ENCODE measurements at places on chromosomes 6 and 20.

- no peak for DNase-seq
These were observed 2.2 kb downstream of the SLC13A3 start for GRCh38 chr20:46648903-46649649.

DNA sequence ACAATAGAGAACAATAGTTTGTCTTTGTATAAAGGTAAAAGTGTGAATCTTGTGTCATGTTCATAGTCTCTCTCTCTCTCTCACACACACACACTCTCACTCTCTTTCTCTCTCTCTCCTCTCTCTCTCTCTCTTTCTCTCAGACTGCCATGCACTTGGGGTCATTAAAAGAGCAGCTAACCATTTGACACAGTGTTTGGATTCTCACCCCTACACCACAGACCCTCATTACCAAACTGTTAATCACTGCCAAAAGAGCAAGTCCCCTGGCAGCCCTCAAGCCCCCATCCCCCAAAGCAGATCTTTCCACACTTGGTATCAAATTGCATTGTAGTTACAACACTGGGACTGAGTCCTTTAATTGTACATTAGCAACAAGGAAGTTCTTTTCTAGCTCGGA is 305.8 kb upstream of the RSPO3 start:
- DNase-seq, result no peak

GRCh38 chr6:108521616-108522107 is 39.1 kb upstream of the FOXO3 start:
- DNase-seq, result no peak

- DNase-seq, result peak; percentile 61
These were observed 3.5 kb upstream of the SNAI1 start for GRCh38 chr20:49979030-49979832.

DNA sequence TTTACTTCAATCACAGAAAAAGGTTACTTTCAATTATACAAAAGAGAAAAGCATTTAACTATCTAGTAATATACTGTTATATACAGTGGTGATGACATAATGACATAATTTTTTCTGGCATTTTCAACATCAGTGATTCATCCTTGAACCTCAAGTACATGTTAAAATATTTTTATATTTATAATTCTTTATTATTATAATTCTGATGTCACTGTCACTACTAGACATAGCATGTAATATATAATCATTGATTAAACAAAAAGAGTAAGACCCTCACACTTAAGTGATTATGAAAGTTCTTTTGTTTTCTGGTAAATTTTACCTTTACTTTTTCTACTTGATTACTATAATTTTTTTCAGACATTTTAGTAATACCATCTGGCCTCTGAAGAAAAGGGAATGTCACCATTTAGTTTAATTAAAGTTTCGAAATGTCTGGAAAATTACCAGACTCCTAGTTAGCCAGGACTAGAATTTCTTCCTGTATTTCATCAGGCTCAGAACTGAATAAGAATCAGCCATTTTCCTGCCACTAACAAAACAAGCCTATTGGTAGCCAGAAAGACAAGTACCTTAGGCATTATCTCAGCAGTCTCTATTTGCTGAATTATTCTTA is 71.5 kb downstream of the FILIP1 start:
- DNase-seq, result no peak

DNA sequence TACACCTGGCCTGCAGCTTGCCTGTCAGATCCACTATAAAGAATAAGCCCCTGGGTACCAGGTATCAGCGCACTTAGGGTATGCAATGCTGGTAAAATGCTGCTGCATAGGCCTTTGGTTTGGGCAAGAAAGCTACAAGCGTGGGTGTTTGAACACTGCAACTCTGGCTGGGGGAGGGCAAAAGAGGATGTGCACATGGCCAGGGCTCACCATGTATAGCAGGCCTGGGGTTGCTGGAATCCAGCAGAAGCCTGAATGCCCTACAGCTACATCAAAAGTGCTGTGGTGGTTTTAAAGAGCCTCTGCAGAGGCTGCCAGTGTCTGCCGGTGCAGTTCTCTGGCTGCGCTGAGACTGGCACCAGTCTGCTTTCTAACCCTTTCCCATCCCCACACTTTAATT is 51.7 kb downstream of the UQCC1 start:
- DNase-seq, result no peak

GRCh38 chr6:104281370-104281769 is 578.3 kb downstream of the HACE1 start:
- DNase-seq, result no peak

DNA sequence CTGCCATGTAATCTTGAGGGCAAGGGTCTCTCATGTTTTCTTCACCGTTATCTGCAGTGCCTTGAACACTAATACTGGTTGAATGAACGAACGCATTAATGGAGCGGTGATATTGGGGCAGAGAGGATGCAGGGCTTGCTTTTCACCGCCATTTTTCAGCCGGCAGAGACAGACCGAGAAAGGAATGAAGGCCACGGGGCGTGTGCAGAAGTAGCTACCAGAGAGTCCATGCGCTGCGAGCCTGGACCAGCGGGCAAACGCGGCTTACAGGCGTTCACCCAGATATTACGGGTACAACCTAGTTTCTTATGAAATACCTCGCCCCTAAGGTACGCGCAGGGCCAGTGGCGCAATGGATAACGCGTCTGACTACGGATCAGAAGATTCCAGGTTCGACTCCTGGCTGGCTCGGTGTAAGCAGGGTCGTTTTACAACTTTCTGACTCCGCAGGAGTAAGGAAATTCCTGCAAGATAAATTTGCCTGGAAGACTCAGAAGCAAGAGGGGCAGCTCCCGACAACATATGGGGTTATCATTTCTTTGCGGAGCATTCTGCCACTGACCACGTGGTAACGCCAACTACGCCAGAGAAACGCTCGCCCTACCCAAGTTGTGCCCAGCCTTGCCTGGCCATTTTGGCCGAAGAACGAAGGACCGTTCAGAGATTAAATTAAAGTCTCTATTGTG is 863 bp upstream of the HMGN4 start:
- peak; percentile 96 for DNase-seq

DNA sequence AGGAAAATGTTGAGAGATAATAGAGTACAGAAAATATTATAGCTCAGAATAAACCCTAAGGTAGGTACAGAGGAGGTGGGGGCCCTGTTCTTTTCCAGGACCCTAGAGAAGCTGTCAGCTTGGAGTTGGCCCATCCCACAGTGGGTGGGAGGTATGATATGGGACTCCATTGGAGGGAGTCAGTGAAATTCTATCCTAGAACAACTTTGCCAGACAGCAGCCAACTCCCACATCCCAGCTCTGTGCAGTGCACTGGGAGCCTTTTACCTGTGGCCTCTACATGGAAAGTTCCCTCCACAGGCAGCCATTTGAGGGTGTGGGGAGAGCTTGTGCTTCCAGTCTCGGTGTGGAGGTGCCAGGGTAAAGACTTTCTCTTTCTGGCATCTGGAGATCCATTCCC is 36.8 kb upstream of the CLIC5 start:
- no peak for DNase-seq

DNA sequence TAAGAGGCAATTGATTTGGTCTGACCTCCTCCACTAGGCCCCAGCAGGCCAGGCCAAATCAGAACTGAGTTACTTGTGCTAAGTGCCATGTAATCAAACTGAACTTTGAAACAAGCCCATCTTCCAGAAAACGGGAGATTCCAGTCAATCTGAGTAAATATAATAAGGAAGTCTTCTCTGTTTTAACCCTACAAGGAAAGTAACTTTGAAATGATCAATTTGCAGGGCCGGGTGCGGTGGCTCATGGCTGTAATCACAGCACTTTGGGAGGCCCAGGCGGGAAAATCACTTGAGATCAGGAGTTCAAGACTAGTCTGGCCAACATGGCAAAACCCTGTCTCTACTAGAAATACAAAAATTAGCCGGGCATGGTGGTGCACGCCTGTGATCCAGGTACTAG is 2.0 kb upstream of the SHLD1 start:
- DNase-seq, result no peak

DNA sequence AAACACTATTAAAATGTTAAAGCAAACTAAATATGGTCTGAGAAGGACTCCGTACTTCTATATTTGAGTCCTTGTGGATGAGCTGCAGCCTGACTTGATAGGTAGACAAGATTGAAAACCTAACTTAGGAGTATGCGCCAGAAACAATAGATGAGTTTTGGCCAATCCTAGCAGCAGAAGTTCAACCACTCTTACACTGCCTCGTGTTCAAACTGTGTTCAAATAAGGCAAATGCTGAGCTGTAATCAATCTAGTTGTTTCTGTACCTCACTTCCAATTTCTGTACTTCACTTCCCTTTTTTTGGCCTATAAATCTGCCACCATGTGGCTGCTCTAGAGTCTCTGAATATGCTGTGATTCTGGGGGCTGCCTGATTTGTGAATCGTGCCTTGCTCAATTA is 13.2 kb upstream of the SERINC1 start:
- DNase-seq, result no peak

- DNase-seq, result no peak
These were observed 50.6 kb downstream of the SLC22A3 start for GRCh38 chr6:160398674-160399271.

GRCh38 chr20:6265204-6265904 is 142.5 kb upstream of the FERMT1 start:
- DNase-seq, result peak; percentile 5

DNA sequence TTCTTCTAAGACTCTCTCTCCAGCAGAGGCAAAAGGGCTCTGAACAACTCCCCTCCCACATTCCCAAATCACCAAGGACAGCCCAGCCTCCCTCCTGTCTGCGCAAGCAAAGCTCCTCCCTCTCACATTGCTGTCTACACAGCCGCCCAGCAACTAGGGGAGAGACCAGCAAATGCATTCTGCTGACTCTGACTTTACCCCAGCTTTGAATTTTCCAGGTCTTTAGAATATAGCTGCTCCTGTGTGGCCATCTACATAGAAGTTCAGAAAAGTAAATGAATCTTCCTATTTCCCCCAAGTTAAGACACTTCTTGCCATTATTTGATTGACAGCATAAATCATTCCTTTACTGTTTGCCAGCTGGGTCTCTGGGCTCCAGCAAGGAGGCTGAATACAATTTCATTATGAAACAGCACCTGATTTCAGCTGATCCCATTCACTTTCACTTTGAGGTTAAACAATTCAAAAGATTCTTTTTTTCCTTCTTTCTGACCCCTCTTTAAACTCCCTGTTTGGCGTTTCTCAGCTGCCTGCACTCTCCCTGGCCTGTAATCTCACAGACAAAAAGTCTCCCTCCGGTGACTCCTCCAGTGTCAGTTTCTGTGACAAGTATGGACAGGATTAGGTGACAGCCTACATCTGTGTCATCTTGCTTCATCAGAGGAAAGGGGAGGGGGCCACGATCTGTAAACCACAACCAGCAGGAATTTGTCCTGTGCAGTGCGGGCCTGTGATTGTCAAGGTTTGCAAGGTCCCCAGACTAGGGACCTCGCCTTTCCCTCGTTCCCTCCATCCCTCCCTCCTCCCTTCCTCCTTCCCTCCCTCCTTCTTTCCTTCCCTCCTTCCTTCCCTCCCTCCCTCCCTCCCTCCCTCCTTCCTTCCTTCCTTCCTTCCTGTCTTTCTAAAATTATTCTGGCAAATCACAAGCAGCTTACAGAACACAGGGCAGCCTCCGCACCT is 205.6 kb upstream of the RIN2 start:
- DNase-seq, result no peak

GRCh38 chr6:54076159-54076789 is 35.0 kb upstream of the MLIP start:
- no peak for DNase-seq

GRCh38 chr6:48869595-48869994 is 593.5 kb downstream of the MMUT start:
- no peak for DNase-seq

- DNase-seq, result peak; percentile 11
These were observed 9.2 kb upstream of the TFAP2A start for GRCh38 chr6:10424040-10424439.

GRCh38 chr6:110755411-110755834 is 59.8 kb downstream of the CDK19 start:
- DNase-seq, result no peak

GRCh38 chr20:2626853-2627541 is 25.4 kb upstream of the NOP56 start:
- DNase-seq, result no peak

DNA sequence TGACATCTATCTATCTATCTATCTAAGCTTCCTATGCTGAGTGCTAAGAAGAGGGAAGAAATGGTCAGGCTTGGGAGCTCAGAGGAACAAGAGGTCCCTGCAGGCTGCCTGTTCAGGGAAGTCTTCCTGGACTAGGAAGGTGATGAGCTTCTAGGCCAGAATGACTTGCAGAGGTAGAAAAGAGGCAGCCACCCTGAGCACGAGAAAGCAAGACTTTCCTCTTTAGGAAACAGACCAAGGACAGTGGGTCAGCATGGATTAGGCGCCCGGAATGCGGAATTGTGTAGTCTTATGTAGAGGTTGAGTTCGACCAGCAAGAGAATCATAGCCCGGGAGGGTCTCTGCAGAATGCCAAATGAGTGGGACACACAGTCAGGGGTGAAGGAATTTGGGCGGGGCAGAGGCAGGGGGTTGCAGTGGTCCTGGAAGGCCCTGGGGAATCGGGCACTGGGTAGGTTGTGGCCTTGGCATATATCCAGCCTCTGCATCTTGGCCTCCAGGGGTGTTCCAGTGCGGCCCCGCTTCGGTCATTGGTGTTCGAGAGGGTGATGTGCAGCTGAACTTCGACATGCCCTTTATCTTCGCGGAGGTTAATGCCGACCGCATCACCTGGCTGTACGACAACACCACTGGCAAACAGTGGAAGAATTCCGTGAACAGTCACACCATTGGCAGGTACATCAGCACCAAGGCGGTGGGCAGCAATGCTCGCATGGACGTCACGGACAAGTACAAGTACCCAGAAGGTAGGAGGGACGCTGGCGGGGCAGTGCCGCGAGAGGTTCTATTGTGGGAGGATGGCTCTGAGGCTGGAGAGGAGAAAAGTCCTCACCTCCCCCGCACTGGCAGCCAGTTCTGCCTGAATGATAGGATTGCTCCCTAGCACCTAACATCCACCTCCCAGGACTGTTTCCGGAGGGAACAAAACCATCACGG is 32.1 kb downstream of the TGM3 start:
- DNase-seq, result no peak

- DNase-seq, result no peak
These were observed 74.0 kb upstream of the TOP1 start for GRCh38 chr20:40954521-40955165.

DNA sequence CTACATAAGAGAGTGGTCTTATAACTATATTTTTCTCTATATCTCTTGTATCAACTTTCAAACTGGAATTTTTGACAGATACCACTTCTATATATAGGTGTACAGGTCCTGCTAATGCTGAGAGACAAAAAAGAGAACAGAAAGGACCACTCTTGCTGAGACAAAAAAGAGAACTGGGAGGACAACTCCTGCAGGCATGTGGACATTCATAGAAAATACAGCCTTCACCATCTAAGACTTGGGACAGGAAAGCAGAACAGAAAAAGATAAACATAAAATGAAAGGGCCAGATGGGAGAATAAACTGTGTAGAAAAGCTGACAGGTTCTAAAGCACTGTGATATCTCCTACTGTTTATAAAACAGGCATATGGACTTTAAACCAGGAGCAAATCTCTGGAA is 541.0 kb upstream of the ADGRB3 start:
- DNase-seq, result no peak
